ENCODE measurements at places on chromosomes 2 and 18.

- no peak for DNase-seq
These were observed 24.2 kb downstream of the XRCC5 start for GRCh38 chr2:216133397-216133796.

- no peak for DNase-seq
These were observed 44.1 kb upstream of the TTC39C start for GRCh38 chr18:23970161-23971096.

- DNase-seq, result no peak
These were observed 736.5 kb downstream of the EPHA4 start for GRCh38 chr2:220835583-220835982.

- DNase-seq, result no peak
These were observed 219.0 kb downstream of the SH3BP4 start for GRCh38 chr2:235170536-235171521.

GRCh38 chr2:227717687-227718567 is at the start of gene SLC19A3:
SLC19A3 (minus strand) TSS chr2:227718028; CDS start chr2:227702318, 15,710 bp downstream.
- no peak for DNase-seq

DNA sequence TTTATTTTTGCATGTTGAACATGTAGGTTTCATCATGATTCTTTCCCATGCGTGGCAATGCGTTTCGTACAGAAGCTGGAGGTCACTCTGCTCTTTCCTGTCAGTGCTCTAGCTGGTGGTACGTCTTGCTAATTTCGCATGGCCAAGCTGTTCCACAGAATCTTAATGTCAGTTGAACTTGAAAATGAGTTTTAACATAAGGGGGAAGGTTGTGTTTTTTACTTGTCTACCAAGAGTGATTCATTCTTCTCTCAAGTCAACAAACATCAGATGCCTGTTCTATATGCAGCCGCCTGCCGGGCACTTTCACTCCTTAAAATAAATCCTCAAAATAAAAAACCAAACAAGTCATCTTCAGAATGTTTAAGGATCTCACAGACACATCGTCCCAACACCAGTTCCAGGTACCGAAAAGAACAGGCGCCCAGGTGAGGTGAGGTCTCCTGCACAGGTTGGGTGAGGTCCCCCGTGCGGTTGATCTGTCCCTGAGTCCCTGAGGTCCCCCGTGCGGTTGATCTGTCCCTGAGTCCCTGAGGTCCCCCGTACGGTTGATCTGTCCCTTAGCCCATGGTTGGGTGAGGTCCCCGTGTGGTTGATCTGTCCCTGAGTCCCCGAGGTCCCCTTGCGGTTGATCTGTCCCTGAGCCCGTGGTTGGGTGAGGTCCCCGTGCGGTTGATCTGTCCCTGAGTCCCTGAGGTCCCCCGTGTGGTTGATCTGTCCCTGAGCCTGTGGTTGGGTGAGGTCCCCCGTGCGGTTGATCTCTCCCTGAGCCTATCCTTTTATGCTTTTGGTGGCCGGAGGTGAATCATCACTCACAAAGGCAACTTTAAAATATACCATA is 57.0 kb upstream of the KCNG2 start:
- DNase-seq, result no peak

DNA sequence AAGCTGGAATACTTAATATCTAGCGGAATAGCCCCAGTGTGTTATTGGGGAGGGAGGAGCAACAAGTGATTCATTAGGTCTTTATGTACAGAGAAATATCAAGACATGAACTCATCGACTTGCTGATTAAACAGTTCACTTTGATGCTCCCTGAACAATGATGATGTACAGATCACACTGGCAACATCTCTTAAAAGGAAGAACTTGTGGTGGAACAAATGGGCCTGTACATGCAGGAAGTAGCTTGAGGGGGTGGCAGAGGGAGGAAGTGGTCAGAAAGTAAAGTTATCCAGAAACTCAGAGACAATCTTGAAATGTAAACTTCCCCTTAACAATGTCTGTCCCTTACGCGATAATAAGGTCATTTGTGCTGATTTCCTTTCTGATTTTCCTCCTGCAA is 90.5 kb downstream of the NXPH2 start:
- no peak for DNase-seq
